Activated B cell treated with CpG ODN at 0.5 μM for 24 hours (primary cell): ENCODE measurements at places on chromosomes 5 and 9. TPM values are rescaled to one million over a fixed set of nuclear protein-coding genes. Genes with fewer than 3 reads are reported as not detected.

CNTFR gene
- total RNA-seq = not detected in 2 replicates

KCTD16 gene
- not detected in 2 replicates for total RNA-seq

SAXO1 gene
- 0.02 TPM in 1 of 2 replicates, not detected in the other for total RNA-seq

ALDH1A1 gene
- not detected in 2 replicates for total RNA-seq

IL5 gene
- not detected in 2 replicates for total RNA-seq
